Brain pericyte (primary cell): ENCODE measurements at places on chromosomes 1 and 21.

GRCh38 chr1:86866665-86867064 lies 47.3 kb downstream of the SELENOF start:
- no peak for DNase-seq

DNA sequence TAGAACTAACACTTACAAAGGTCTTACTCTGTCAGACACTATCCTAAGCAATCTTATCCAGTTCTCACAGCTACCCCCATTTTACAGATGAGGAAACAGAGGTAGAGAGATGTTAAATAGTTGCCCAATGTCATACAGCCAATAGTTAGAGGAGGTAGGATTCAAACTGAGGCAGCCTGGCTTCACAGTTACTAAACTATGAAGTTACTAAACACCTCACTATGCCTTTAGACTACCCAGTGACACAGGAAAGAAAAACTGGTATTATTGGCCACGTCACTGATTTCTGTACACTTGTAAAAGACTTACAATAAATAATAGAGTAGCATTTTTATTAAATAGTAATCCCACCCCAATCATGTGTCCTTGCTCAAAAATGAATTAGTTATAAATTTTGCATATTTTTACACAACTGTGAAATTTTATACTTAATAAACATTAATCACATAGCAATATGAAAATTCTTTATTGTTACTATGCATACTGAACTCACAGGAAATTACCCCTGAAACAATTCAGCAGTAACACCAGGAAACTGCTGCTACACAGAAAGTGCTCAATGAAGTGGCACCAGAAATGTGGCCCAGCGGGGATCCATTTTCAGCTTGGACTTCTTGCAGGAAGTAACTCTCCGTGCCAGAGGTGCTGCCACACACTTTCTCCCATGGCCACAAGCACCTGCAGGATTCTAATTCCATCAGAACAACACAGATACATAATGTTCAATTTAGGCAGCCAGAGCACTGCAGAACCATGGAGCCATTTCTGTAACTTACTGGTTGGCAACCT lies 69.4 kb downstream of the VAV3 start:
- no peak for DNase-seq

- DNase-seq, result no peak
These were observed 657.6 kb downstream of the LMO4 start for GRCh38 chr1:87986130-87986866.

DNA sequence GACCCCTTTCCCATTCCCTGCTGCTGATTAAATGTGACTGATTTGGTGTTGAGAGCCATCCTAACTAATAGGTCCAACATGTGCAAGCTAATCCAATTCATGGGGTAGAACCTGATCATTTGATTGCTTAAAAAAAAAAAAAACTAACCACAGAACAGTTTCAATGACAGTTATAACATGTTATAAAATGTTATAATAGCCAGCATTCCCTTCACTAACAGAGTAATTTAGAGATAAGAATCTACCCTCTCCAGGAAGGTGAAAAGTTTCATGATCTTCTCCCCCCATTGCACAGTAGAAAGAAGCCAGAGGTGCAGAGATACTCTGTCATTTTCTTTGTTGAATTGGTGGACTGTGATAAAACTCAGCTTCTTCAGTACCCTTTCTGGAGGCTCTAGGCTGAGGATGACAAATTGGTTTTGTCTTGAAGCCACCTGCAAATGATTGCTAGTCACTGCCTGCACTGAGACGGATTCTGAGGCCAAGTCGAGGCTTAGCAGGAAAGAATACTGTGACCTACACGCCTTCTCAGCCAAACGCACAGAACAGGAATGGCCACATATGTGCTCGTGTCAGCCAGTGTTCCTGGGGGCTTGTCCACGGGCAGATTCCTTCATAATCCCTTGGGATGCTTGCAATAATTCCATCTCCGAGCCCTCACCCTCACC lies 215.7 kb upstream of the IRF2BP2 start:
- DNase-seq, result no peak

DNA sequence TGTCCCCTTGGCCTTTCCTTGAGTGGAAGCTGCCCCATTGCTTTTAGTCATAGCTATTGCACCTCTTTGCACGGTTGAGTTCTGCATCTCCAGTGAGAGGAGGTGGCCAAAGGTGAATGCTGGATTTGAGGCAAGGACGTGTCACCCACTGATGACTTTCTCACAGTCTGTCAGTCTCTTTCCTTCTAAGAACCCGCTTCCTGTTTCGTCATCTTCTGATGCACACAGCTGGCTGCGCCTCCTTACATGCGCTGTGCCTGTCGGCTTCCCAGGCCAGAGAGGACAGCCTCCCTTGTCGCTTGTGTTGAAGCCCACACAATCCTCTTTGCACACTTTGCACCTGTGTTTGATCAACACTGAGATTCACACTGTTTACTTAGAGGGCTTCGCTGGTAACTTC lies 41.8 kb upstream of the PWP2 start:
- DNase-seq, result no peak

GRCh38 chr1:40384887-40385286 lies 11.4 kb downstream of the SMAP2 start:
- no peak for DNase-seq

DNA sequence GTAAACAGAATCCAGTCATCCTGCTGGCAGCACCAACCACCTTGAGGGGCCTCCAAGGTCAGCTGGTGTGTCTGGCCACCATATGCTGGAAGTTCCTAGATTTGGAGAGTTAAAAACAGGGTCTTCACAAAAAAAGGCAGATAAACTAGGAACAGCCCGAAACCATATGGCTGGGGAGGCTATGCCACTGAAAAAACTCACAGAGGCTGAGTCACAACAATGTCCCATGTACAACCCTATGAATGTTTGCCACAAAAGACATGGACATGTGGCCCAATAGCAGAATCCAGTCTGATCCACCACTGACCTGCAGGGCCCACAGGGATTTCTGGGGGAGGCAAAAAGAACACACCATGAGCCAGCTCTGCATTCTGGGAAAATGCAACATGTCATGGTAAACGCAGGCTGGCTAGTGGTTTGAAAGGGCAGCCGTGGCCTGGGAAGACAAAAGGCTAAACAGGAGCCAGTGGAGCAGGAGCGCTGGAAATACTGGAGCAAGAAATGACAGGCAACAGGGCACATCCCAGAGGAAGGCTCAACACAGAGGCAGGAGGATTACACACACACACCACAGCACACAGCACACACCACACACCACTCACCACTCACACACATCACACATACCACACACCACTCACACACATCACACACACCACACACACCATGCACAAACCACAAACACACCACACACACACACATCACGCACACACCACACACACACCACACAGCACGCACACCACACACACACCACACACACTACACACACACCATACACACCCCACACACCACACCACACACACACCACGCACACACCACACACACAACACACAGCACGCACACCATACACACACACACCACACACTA lies 55.4 kb downstream of the HSF2BP start:
- DNase-seq, result no peak

GRCh38 chr21:33359446-33359845 lies 34.7 kb downstream of the IFNAR1 start:
- no peak for DNase-seq

- no peak for DNase-seq
These were observed 8.1 kb downstream of the ADPRS start for GRCh38 chr1:36096500-36097432.

- no peak for DNase-seq
These were observed 51.3 kb upstream of the LYST start for GRCh38 chr1:235918032-235918431.

GRCh38 chr1:154485910-154486496 lies 16.0 kb upstream of the TDRD10 start:
- no peak for DNase-seq

GRCh38 chr21:39114871-39115575 lies 68.2 kb downstream of the PSMG1 start:
- peak; percentile 80 for DNase-seq

- no peak for DNase-seq
These were observed 10.9 kb upstream of the RBM15 start for GRCh38 chr1:110328274-110328673.

- DNase-seq, result no peak
These were observed 123.0 kb downstream of the TNR start for GRCh38 chr1:175620376-175620775.

DNA sequence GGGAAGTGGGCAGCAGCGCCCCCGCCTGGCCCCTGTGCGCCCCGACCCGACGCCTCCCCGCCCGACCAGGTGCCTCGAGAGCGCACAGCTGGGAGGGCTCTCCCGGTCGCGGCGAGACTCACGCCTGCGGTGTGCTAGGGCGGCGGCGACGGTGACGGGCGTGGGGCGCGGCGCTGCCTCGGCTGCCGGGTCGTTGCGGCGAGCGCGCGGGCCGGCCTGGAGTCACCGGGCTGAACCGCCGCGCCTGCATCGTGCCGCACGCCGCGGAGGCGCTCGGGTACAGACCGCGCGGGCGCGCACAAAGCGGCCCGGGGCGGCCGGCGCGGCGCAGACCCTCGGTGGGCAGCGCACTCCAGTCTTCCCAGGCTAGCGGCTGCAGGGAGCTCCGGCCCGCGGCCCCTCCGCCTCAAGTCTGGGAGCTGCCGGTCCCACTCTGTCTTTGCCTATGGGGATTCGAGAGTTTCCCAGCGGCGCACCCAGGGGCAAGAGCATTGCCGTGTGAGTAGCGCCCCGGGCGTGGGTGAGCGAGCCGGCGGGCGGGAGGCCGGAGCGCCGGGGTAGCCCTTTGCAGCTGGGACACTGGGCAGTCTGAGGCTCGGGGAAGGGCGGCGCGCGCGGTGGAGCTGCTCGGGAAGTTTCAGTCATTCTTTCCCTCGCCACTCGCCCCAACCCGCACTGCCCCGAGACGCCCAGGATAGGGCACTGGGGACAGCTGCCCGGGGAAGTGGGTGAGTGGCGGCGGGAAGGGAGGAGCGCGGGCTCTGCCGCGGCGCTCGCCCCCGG lies at the start of gene SLC35F3:
Gene SLC35F3, plus strand, starts transcription at position 44 of the 783 bp plus-strand sequence.
- DNase-seq, result no peak

GRCh38 chr1:102879439-102879993 lies 228.8 kb downstream of the COL11A1 start:
- no peak for DNase-seq

DNA sequence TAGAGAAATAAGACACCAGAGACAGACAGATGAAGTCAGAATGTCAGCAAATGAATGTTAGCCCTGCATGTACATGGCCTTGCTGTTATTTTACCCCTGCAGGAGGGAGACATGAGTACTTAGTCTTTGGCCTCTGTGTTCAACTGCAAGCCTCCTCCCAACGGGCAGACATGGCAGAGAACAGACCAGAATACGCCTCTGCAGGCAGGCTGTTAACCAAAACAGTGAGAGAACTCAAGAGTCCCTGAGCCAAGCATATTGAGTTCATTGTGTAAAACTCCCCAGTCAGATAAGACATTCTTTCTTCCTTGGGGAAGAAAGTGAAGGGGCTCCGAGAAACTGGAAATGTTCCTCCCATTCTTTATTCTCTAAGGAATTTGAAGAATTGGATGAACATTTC lies 150.9 kb downstream of the PHTF1 start:
- peak; percentile 10 for DNase-seq

DNA sequence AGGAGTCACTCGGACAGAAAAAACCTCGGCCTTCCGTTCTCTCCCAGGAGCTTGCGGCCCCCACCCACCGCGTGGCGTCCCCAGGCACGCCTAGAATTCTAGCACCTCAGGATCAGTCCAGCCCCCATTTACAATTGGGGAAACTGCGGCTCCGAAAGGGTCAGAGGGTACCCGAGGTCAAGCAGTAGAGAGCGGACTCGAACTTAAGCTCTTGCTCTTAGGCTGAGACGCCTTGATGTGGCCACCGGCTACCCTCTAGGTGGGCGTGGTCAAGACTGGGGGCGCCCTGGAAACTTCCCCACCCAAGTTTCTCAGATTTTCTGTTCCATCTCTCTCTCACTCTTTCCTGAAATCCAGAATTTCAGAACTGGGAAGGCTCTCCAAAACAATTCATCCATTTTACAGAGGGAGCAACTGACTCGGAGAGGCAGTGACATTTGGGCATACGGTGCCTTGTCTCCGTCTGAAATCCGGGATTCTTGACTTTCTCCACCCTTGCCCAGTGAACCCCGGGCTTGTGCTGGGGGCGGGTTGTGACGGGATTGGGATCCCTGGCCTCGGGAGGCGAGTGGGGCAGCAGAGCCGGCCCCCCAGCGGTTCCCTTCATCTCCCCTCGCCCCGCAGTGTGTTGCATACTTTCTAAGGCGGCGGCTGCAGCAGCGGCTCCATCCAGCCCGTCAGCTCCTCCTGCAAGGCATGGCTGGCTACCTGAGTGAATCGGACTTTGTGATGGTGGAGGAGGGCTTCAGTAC lies 777 bp downstream of the AZIN2 start:
- no peak for DNase-seq

DNA sequence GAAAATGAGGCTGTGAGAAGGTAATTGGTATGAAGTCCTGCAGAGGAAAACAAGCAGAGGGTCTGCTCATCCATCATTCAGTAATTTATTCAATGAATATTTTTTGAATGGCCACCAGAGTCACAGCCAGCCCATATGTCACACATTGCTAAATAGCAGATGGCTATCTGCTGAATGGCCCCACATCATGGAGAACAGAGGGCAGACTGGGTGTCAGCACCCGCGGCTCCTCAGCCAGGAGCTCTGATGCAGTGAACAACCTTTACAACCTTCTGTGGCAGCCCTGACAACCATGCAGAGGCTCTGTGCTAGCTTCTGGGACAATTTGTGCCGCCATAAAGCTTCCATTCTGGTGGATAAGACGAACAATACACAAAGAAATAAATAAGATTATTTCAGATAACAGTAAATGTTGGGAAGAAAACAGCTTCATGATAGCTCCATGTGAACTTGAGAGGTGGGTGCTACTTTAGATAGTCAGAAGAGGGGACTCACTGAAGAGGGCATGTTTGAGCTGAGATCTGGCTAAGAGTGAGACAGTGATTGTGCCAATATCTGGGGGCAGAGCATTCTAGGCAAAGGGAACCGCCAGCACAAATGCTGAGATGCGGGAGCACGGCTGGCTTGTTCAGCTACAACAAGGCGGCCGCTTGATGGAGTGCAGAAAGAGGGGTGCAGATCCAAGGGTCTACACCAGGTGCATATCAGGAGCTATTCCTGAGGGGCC lies 2.8 kb upstream of the C1orf210 start:
- DNase-seq, result no peak

GRCh38 chr21:31213787-31214186 lies 130.3 kb downstream of the TIAM1 start:
- no peak for DNase-seq

DNA sequence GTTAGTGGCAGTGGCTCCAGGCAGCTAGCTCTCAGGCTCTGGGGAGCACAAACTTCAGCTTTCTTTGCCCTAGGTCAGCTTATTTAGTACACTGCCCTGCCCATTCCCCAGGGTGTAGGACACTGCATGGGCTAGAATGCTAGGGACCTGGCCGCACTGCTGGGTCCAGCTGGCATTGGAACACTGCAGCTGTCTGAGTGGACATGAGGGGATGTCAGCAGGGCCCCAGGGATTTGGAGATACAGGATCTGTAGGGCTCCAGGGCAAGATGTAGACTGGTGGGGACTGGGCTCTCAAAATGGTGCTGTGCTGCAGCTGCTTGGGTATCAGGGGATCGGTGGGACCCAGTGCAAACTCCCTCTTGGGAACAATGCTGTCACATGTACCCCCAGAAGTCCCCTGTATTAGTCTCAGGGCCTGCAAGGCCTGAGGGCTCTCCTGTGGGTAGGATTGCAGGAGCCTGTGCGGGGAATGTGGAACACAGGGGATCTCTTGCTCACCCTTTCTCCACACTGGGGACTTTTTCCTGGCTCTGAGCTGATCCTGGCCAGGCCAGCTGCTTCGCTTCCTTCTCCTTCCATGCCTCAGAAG lies 25.2 kb upstream of the TTC22 start:
- no peak for DNase-seq

GRCh38 chr21:36211660-36212512 lies 55.3 kb downstream of the DOP1B start:
- no peak for DNase-seq

- no peak for DNase-seq
These were observed 501 bp upstream of the MRAP start for GRCh38 chr21:32298148-32298559.
